ENCODE measurements at places on chromosomes 5 and 9.

GRCh38 chr9:125529589-125530515 lies 177.2 kb downstream of the MAPKAP1 start:
- DNase-seq = no peak

DNA sequence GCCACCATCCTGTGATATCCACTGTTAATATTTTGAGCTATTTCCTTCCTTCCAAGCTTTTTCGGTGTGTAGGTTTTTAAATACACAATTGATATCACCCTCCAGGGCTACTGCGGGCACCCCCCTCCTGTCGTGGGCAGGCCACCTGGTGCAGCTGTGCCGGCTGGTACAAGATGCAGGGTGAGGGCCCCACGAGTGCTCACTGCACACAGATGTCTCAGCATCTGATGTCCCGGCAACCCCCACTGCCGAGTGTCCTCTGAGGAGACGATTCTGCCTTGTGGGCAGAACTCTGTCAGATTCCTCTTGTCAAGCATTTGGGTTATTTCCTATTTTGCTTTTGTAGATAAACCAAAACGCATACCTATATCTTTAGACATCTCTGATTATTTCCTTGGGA lies 25.1 kb downstream of the CACNA1B start:
- no peak for DNase-seq

- no peak for DNase-seq
Measured at GRCh38 chr9:92486371-92486770, 4.1 kb upstream of the ASPN start.

DNA sequence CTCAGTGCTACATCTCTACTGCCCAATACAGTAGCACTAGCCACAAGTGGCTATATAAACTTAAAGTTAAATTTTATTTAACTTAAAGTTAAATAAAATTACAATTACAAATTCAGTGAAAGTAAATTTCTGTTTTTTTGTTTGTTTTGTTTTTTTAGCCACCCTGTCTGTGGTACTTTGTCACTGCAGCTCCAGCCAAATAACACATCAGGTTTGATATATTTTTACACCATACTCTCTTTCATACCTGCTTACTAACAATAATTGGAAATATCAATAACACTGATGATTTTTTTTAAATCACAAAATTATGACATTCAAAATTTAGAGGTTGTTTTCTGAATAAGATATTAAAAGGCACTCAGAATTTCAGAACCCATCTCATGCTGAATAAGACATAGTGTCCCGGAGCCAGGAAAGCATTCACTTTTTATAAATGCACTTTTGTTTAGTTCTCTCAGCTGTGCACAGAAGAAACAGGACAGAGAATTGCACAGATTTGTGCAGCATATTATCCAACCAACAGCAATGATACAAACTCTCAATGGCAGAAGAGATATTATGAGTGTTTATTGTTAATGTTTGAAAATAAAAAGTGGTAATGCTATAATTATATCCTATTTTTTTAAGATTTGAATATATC lies 92.6 kb downstream of the EDIL3 start:
- DNase-seq = no peak

Data from CD8-positive, alpha-beta memory T cell (primary cell).